ENCODE measurements at places on chromosomes 5 and 9.

DNA sequence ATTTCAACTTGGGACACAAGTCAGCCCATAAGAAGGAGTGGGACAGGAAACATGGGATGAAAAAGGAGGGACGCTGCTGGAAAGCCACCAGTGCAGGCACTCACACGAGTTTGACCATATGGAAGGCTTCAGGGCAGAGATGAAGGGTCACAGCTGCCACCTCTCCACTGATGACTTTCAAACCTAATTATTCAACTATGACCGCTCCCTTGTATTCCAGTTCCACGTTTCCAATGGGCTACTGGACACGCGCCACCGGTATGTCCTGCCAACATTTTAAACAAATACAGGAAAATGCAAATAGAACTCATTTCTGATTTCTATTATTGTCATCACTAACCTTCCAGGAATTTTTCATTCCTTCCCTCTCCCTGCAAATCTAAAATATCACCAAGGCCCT, 134.7 kb downstream of the SLC1A3 start:
- no peak for DNase-seq

GRCh38 chr9:120999317-120999716, 50.8 kb downstream of the C5 start:
- DNase-seq, result no peak

DNA sequence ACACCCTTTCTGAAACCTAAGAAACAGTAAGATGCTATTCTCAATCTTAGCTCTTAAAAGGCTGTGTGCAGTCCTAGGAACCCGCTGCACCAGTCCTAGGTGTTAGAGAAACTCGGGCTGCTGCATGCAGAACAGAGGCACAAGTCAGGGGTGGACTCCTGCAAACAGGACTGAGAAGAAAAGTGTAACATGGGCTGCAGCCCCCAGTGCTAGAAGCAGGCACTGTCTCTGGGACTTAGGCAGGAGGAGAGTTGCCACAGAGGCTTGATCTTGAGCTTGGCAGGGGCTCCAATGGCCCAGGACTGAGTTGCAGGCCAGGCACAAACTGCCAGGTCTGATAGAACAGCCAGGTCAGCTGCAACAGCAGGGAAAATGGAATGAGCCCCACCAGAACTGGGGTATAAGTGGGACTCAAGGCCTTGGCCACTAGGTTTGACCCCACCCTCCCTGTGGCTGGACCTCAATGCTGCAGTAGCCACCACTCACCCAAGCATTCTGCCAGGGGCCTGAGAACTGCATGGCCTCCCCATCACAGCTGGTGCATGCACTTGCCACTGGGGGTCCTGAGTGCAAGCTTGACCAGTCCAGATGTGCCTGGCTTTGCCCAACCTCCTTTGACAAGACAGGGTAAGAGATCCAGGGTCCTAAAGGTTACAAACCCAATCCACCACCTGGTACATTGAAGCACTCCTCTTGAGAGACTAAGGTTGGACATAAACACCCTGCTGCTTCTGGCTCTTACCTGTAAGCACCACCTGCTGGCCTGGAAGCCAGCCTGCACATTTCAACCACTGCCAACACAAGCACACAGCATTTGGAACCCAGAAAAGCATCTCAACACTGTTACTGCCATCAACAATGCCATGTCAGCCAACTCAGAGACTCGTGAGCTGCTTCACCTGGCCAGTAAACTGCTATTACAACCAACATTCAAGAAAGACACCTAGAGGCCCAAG, 103.3 kb downstream of the FBXL17 start:
- no peak for DNase-seq

- no peak for DNase-seq
Measured at GRCh38 chr5:75482482-75482881, 28.9 kb downstream of the CERT1 start.

DNA sequence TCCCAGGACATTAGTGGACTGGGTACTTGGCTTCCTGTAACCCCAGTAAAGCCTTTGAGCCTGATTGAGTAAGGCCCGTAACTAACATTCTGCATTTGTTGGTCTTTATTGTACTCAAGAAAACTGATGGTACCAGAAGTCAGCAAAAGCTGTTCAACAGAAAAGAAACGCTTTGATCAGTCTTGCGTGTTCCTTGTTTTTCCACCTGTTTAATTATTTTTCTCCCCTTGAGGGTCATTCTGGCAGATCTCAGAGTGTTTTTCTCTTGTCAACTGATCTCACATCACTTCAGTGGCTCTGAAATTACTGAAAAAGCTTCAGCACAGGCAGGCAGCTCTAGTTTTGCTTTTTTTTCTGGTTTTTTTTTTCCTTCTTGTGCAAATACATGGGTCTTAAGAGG, 6.1 kb upstream of the TMEM268 start:
- DNase-seq, result no peak

DNA sequence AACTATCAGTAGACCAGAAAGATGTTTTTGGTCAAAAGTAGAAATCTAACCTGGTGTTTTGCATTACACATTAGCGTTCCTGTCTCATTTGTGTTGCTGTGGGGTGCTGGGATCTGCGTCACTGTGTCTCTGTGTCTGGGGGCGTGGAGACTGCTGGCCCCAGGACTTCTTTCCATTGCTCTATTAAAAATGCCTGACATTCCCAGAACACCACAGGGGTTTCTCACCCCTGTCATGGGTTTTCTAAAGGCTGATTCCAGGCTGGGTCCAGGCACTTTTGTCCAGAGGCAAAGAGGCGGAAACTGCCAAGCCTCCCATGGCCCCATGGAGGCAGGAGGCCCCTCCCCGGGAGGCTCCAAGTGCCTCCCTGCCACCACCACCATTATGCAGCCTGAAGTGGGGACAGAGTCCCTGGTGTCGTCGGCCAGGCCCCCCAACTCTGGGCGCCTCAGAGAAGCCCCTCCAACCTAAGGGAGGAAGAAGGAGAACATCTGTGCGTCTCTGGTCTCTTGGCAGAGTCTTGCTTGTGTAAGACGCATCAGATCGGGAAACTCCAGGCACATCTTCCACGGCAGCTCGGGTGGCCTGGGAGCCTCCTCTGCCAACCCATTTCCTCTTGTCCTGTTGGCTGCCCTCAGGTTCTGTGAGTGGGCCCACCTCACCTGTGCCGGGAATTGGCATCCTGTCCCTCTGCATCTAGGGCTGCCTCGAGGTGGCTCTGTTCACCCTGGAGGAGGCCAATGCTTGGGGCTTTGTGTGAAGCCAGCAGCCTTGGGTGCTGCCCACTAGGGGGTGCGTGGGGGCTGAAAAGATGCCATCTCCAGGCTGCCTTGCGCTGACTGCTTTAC, 13.8 kb upstream of the PLEKHG4B start:
- peak; percentile 44 for DNase-seq

- no peak for DNase-seq
Measured at GRCh38 chr9:95344735-95345325, 27.3 kb upstream of the FANCC start.

GRCh38 chr5:14863105-14863504, 8.5 kb downstream of the ANKH start:
- no peak for DNase-seq

DNA sequence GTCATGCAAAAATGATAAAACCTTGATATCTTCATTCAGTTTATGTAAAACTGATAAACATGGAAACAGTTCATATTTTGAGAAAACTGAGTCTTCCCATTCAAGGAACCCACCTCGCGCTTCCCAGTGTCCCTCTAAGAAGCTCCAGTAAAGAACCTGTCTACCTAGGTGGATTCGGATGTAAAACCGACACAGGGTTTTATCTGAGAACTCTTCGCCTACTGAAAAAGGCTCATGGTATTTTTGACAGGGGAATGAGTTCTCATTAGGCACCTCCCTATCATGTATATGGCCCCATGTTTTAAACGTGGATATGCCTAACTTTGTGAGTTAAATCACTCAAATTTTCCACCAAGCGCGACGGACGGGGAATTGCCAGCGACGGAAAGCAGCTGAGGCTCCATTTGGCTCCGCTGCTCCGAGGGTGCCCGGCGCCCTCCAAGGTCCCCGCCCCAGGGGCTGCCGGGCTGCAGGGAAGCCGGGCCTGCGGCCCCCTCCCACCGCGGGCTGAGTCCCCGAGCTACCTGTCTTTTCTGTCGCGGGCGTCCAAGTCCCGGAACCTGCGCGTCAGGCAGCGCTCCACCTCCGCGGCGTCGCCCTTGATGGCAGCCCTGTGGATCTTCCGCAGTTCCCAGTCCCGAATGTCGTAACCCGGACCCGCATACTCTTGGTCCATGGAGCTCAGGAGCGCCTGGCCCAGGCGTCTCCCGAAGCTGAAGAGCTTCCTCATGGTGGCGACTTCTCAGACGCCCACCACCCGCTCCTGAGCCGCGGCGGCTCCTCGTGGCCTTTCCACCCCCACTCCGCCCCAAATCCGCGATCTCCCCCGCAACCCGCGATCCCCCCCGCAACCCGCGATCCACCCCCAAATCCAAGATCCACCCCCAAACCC, 594 bp downstream of the ANKRD18A start:
- no peak for DNase-seq

DNA sequence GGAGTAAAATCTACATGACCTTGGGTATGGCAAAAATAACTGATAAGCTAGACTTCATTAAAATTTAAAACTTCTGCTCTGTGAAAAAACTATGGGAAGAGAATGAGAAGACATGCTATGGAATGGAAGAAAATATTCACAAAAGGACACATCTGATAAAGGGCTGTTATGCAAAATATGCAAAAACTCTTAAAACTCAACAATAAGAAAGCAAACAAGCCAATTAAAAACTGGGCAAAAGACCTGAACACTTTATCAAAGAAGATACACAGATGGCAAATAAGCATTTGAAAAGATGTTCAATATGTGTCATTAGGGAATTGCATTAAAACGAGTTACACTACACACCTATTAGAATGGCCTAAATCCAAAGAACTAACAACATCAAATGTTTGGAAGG, 439.5 kb downstream of the EFNA5 start:
- DNase-seq, result no peak

DNA sequence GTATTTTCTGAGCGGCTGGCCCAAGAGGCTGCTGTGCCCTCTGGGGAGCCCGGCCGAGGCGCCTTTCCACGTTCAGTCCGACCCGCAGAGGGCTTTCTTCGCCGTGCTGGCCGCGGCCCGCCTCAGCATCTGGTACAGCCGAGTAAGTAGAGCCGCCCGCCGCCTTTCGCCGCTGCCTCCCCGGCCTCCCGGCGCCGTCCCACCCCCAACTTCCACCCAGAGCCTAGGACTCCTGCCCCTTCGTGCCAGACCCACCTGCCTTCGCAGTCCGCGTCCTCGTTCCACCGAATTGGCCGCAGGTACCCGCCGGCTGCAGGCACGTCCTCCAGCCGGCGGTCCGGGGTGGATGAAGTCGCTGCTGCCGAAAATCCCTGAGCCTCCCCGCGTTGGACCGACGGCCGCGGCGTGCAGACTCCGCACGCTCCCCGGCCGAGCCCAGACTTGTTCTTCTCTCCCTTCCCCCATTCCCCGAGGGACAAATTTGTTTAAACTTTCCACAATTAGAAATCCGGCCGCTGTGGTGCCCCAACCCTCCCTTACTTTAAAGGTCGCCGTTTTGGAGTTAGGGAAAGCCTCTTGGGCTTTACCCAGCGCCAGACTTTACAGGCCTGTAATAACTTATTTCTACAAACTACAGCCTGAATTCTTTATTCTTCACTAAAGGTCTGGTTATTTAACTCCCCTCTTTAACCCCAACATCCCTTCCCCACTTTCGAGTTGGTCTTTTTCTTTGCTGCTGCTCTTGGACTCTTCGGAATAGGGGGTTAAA, 589 bp downstream of the RIC1 start:
- no peak for DNase-seq

GRCh38 chr9:107606149-107606790, 116.7 kb upstream of the KLF4 start:
- no peak for DNase-seq

- no peak for DNase-seq
Measured at GRCh38 chr5:123875561-123876275, 363.7 kb downstream of the CSNK1G3 start.

GRCh38 chr5:163089230-163089629, 348.2 kb upstream of the CCNG1 start:
- no peak for DNase-seq

GRCh38 chr9:96108691-96109380, 193.1 kb downstream of the HSD17B3 start:
- DNase-seq, result no peak

DNA sequence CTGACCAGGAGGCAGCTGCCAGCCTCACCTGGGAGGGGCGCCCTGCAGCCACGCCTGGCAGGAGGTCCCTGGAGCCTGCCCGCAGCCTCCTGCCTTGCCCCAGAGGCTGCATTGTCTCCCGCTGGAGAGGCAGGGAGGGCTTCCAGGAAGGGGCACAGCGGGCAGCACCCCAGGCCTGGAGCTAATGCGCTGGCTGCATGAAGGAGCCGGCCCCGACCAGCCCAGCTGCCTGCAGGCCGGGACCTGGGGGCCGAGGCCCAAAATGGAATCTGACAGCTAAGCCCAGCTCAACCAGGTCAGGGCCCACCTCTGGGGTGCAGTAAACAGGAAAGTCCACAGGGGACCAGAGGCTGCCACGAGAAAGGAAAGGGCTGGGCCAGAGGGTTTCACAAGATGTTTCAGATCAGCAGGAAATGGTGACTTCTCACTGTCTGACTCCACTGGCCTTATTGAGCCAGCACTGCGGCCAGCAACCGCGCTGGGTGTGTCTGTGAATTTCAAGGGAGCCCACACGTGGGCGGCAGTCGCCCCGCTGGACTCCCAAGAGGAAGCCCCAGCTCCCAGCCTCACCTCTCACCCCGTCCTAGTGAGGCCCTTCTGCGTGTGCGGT, 18.6 kb upstream of the NOTCH1 start:
- DNase-seq, result no peak

- no peak for DNase-seq
Measured at GRCh38 chr9:130292106-130292505, 26.5 kb downstream of the HMCN2 start.

GRCh38 chr9:20315677-20316076, 306.6 kb downstream of the MLLT3 start:
- peak; percentile 75 for DNase-seq

- no peak for DNase-seq
Measured at GRCh38 chr5:74179701-74180100, 460.8 kb downstream of the ENC1 start.

DNA sequence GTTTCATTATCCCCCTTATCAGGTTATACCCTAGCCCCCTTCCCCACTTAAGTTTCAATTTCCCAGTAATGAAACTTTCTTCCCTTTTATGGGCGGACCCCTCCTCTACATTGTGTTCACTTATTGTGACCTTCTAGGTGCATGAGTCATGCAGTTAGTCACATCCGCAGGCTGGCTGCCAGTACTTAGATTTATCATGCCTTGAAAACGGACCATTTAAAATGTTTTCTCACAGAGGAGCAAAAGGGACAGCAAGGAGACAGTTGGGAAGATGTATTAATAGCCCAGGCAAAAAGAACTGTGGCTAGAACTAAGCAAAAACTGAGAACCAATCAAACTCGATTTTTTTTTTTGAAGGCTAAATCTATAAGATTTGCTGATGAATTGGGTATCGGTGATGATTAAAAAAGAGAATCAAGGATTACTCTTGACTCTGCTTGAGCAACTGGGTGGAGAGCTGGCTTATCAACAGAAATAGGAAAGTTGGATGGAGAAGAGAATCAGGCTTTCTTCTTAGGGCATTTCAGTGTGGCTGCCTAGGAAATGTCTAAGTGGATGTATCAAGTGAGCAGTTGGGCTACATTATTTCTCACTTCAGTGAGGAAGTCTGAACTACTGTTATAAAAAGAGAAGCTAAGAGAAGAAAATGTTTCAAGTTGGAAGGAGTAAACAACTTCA, 615.0 kb downstream of the HINT1 start:
- DNase-seq, result peak; percentile 50
